BE2C (cell line): ENCODE measurements at places on chromosomes 12 and 14.

DNA sequence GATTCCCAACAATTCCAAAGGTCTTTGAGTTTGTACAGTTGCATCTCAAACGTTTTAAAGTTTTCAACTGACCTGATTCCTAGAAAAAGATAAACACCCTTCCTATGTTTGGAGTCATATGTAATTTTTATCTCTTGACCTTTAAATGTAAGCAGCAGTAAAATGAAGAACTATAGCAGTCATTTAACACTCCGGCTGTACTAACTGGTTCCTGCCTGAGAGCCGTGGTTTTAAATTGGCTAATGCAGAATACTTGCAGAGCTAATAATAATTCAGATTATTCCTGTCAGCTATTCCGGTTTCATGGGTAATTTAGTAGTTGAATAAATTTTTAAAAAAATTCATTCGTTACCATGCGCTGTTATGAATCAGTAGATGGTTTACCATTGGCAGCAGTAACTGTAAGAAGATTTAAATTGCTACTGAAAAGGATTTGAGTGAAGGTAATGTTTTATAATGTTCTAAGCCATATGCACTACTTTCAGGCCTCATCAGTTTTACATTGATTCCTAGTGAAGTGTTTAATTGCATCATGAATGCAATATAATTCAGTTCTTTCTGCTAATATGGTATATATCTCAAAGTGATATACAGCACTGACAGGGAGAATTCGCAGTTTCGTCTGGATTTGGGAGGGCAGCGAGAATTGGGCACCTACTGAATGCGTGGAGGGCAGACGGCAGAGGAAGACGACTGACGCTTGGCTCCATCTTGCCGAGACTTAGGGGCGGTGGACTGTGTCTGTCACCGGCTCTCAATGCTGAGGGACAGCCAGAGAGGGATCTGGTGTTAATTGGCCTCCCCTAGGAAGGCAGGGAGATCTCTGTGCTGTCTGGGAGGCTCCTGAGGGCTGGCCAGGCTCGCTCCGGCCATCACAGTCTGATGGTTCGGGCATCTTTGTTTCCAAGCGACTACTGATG lies 217.7 kb downstream of the PHETA1 start:
- no peak for DNase-seq

DNA sequence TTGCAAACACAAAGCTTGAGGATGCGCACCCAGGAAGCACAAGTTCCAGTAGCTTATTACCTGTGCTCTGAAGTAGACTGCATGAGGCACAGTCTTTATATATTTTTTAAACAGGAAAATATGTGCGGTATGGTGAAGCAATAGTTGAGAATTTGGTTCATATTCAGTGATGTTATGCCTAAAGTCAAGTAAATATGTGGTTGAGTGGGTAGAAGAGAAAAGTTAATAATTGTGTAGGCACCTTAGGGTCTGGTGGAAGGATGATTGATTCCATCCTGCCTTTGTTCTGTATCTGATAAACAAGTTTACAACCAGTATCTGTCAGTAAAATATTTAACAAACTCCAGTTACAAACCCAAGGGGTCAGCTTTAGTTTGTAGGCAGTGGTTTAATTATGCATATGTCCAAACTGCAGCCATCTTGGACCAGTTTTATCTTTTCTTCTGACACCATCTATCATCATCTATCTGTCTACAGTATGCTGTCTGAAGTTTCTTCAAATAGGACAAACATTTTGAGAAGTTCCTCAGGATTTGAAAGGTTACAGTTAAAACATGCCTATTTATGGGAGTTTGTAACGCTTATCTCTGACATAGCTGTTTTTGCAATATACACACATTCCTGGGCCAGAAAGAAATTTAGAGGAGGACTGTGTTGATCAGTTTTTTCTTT lies 10.8 kb downstream of the SINHCAF start:
- no peak for DNase-seq

- DNase-seq: no peak
Observed at GRCh38 chr12:110024051-110024450, 24.3 kb downstream of the C12orf76 start.

- DNase-seq: no peak
Observed at GRCh38 chr12:12990700-12991468, 9.2 kb downstream of the HEBP1 start.

GRCh38 chr12:64461634-64462414 lies 9.9 kb downstream of the TBK1 start:
- DNase-seq: no peak

- peak; percentile 52 for DNase-seq
Observed at GRCh38 chr12:52582971-52583456, 9.4 kb upstream of the KRT74 start.
